Pericardium fibroblast (primary cell): ENCODE measurements at places on chromosomes 13 and 19. TPM values are rescaled to one million over a fixed set of nuclear protein-coding genes. Genes with fewer than 3 reads are reported as not detected.

CEACAM7 gene
- not detected in 2 replicates for total RNA-seq

TMEM259 gene
- 158 and 167 TPM in 2 replicates for total RNA-seq

LGALS7 gene
- not detected in 2 replicates for total RNA-seq

ZNF296 gene
- total RNA-seq = 0.70 and 3.1 TPM in 2 replicates

ZNF284 gene
- 1.8 and 1.9 TPM in 2 replicates for total RNA-seq

NPAS1 gene
- 1.7 and 2.6 TPM in 2 replicates for total RNA-seq

ZNF610 gene
- total RNA-seq = 1.8 and 2.9 TPM in 2 replicates

SUPT5H gene
- 66.2 and 68.4 TPM in 2 replicates for total RNA-seq

TMEM91 gene
- 4.1 and 16.9 TPM in 2 replicates for total RNA-seq

EPN1 gene
- 119 and 121 TPM in 2 replicates for total RNA-seq

ZSCAN1 gene
- total RNA-seq = not detected in 2 replicates

LRP3 gene
- 39.5 and 42.9 TPM in 2 replicates for total RNA-seq

ADPRHL1 gene
- total RNA-seq = 0.23 and 0.60 TPM in 2 replicates

PSG11 gene
- not detected in 2 replicates for total RNA-seq

ZNF491 gene
- 0.58 TPM in 1 of 2 replicates, not detected in the other for total RNA-seq

SYCN gene
- not detected in 2 replicates for total RNA-seq

URAD gene
- not detected in 2 replicates for total RNA-seq

SLC25A41 gene
- not detected in 2 replicates for total RNA-seq

PCCA gene
- total RNA-seq = 19.2 and 26.0 TPM in 2 replicates

KLF1 gene
- not detected in 2 replicates for total RNA-seq

CGB2 gene
- not detected in 2 replicates for total RNA-seq

CAPN12 gene
- total RNA-seq = 0.12 TPM in 1 of 2 replicates, not detected in the other
